Transverse colon (tissue), 4 donors: ENCODE measurements at places on chromosomes 4 and X. TPM values are rescaled to one million over a fixed set of nuclear protein-coding genes. Genes with fewer than 3 reads are reported as not detected.

DKK2 gene
- 1.3 TPM for total RNA-seq

GRCh38 chr4:130154901-130155300 lies 1058.9 kb downstream of the C4orf33 start:
- no peaks in the 10 kb centered on the region for H3K27me3 ChIP-seq
- DNase-seq: no peak
- no peaks in the 10 kb centered on the region for H3K4me1 ChIP-seq
- no peak overlapping the region for H3K4me3 ChIP-seq
- H3K27ac ChIP-seq: no peak overlapping the region

DNA sequence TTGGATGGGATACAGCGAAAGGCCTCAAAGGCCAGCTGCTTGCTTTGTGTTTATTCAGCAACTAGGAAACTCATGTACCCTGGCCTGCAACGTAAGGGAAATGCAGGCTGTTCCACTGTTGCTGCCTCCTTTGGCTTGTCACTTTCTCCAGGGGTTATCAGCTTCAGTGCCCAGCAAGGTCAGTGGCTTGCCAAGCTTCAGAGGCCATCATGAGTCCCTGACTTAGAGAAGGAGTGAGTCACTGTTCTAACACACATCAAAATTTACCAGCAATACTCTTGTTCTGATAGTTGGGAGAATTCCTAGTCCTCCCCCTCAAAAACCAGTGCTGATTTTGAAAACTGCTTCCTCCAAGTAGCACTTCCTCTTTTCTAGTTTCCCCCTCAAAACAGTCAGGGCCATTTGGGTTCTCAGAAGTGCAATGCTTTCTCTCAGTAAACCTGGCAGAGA lies 250.8 kb downstream of the ARHGAP24 start:
- H3K27me3 ChIP-seq: no peaks in the 10 kb centered on the region
- peak overlapping the region; percentile 62 for H3K27ac ChIP-seq
- DNase-seq: peak; percentile 8

- no peaks in the 10 kb centered on the region for H3K36me3 ChIP-seq
- peaks cover 12% of the 10 kb centered on the region for H3K4me1 ChIP-seq
- no peak overlapping the region for H3K27ac ChIP-seq
- no peak overlapping the region for H3K4me3 ChIP-seq
Measured at GRCh38 chr4:73193155-73193554, 65.4 kb downstream of the ANKRD17 start.

GPRIN3 gene
- total RNA-seq: 10.8 TPM

DNA sequence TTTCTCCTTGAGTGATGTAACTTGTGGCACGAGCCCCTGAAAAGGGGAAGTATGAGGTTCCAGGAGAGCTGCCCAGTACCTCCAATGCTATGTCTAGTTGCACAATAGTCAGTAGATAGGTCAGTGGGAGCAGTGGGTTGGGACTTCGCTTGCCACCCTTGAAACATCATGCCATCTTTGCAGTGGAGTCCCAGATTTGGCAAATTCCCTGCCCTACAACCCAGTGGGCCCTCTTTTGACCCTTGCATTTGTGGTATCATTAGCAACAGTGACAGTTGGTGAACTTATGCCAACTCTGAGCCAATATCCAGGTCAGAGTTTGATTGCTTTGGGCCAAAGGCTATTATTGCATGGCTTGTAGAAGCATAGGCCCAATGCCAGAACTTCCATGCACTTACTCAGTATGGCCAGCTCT lies 12.3 kb downstream of the FHL1 start:
- no peak for DNase-seq
- H3K4me3 ChIP-seq: no peak overlapping the region
- no peaks in the 10 kb centered on the region for H3K36me3 ChIP-seq
- H3K4me1 ChIP-seq: peaks cover 11% of the 10 kb centered on the region
- peak overlapping the region; percentile 69 for H3K27ac ChIP-seq
- no peaks in the 10 kb centered on the region for H3K27me3 ChIP-seq

GRCh38 chr4:153260132-153260531 lies 55.9 kb downstream of the TRIM2 start:
- no peaks in the 10 kb centered on the region for H3K36me3 ChIP-seq
- peak overlapping the region; percentile 37 for H3K27ac ChIP-seq
- no peak for DNase-seq
- no peaks in the 10 kb centered on the region for H3K27me3 ChIP-seq

DNA sequence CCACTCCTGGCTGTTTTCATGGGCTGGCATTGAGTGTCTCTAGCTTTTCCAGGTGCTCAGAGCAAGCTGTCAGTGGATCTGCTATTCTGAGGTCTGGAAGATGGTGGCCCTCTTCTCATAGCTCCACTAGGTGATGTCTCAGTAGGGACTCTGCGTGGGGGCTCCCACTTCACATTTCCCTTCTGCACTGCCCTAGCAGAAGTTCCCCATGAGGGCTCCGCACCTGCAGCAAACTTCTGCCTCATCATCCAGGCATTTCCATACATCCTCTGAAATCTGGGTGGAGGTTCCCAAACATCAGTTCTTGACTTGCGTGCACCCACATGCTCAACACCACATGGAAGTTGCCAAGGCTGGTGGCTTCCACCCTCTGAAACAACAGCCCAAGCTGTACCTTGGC lies 13.8 kb downstream of the GLRA3 start:
- no peaks in the 10 kb centered on the region for H3K27me3 ChIP-seq
- H3K4me1 ChIP-seq: no peaks in the 10 kb centered on the region
- no peak overlapping the region for H3K27ac ChIP-seq
- no peak overlapping the region for H3K4me3 ChIP-seq
- no peak for DNase-seq

GRCh38 chr4:147733716-147734344 lies 1.9 kb downstream of the ARHGAP10 start:
- no peak overlapping the region for H3K4me3 ChIP-seq
- no peak for DNase-seq
- peaks cover 5% of the 10 kb centered on the region for H3K4me1 ChIP-seq
- H3K27ac ChIP-seq: peak overlapping the region; percentile 92
- no peaks in the 10 kb centered on the region for H3K36me3 ChIP-seq
- H3K27me3 ChIP-seq: peaks cover 40% of the 10 kb centered on the region

GRCh38 chr4:73170518-73171198 lies 87.9 kb downstream of the ANKRD17 start:
- H3K36me3 ChIP-seq: peaks cover 29% of the 10 kb centered on the region
- no peak overlapping the region for H3K27ac ChIP-seq
- H3K27me3 ChIP-seq: no peaks in the 10 kb centered on the region
- H3K4me3 ChIP-seq: no peak overlapping the region

GRCh38 chr4:80015407-80016189 lies 57.4 kb downstream of the ANTXR2 start:
- peak overlapping the region; percentile 60 for H3K27ac ChIP-seq
- no peak for DNase-seq
- no peak overlapping the region for H3K4me3 ChIP-seq
- peaks cover 40% of the 10 kb centered on the region for H3K4me1 ChIP-seq
- H3K27me3 ChIP-seq: no peaks in the 10 kb centered on the region

GRCh38 chrX:143017272-143017671 lies 8.5 kb upstream of the SPANXN4 start:
- DNase-seq: no peak
- H3K36me3 ChIP-seq: no peaks in the 10 kb centered on the region
- no peak overlapping the region for H3K27ac ChIP-seq
- H3K27me3 ChIP-seq: no peaks in the 10 kb centered on the region
- no peaks in the 10 kb centered on the region for H3K4me1 ChIP-seq

GRCh38 chr4:147355847-147356246 lies 125.0 kb upstream of the EDNRA start:
- DNase-seq: no peak

DNA sequence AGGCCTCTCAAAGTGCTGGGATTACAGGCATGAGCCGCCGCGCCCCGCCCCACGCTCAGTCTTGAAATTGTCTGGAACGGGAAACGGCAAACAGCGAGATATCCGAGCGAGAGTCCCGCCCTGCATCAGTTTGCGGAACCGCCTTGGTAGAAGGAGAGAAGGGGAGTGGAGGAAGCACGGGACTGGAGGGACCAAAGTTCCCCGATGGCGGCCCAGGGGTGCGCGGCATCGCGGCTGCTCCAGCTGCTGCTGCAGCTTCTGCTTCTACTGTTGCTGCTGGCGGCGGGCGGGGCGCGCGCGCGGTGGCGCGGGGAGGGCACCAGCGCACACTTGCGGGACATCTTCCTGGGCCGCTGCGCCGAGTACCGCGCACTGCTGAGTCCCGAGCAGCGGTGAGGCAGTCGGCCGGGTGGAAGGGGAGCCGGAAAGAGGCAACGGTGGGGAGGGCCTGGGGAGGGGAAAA lies at the start of gene BST1:
BST1 (plus strand) TSS at position 125 of the 463 bp plus-strand sequence; CDS start at position 205, 80 bp downstream.
- H3K4me1 ChIP-seq: no peaks in the 10 kb centered on the region
- H3K4me3 ChIP-seq: peak within 1 kb of the TSS; percentile 51
- peak; percentile 81 for DNase-seq
- no peaks in the 10 kb centered on the region for H3K36me3 ChIP-seq
- peak within 1 kb of the TSS; percentile 60 for H3K27ac ChIP-seq

GRCh38 chrX:39654183-39654925 lies 443.4 kb downstream of the BCOR start:
- no peaks in the 10 kb centered on the region for H3K36me3 ChIP-seq
- no peak overlapping the region for H3K4me3 ChIP-seq
- H3K27me3 ChIP-seq: no peaks in the 10 kb centered on the region
- H3K27ac ChIP-seq: no peak overlapping the region
- H3K4me1 ChIP-seq: no peaks in the 10 kb centered on the region

PAGE5 gene
- not detected for total RNA-seq

RPS6KA6 gene
- total RNA-seq: 2.2 TPM

DNA sequence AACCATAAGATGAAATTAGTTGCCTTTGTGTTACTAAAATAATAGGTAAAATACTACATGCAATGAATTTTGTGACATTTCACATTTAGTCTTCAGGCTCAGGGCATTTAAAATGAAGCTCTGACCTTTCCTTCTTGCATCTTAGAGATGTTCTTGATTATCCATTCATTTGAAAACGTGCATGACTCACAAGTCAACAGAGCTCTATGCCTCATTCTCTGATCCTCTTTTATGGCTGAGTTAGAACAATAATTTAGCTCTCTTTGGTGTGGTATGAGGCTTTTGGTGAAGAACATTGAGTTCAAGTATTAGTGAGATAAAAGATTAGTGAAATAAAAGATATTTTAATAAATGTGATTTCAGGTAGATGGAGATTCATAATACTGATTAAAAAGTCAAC lies 66.5 kb downstream of the TIGD2 start:
- H3K36me3 ChIP-seq: no peaks in the 10 kb centered on the region
- no peak overlapping the region for H3K27ac ChIP-seq
- DNase-seq: no peak
- no peaks in the 10 kb centered on the region for H3K4me1 ChIP-seq
- no peak overlapping the region for H3K4me3 ChIP-seq
